Endodermal cell (in vitro differentiated cells): ENCODE measurements at places on chromosomes 6 and 20. TPM values are rescaled to one million over a fixed set of nuclear protein-coding genes. Genes with fewer than 3 reads are reported as not detected.
A peak's percentile ranks its signal among the peaks of the same experiment; 100 is the strongest.

The FAM162B gene
- 0.77 and 0.79 TPM in 2 replicates for total RNA-seq

The HTR1E gene
- 1.3 and 1.6 TPM in 2 replicates for total RNA-seq

The PRKN gene
- 3.5 to 4.8 TPM (median 4.8 TPM) in 3 replicates for total RNA-seq

The CDKN1A gene
- 3.7 and 3.9 TPM in 2 replicates for total RNA-seq

The TINAG gene
- not detected in 3 replicates for total RNA-seq

The HDDC2 gene
- 76.4 and 78.9 TPM in 2 replicates for total RNA-seq

The CBFA2T2 gene
- 26.8 to 33.3 TPM (median 29.3 TPM) in 3 replicates for total RNA-seq

The RGS17 gene
- 1.7 and 2.3 TPM in 2 replicates for total RNA-seq

The BHLHE23 gene
- total RNA-seq = not detected in 2 replicates

The CRIP3 gene
- 13.0 and 13.4 TPM in 2 replicates for total RNA-seq

The RCAN2 gene
- 5.8 to 16.4 TPM (median 15.7 TPM) in 3 replicates for total RNA-seq

The GPLD1 gene
- 4.7 to 7.9 TPM (median 7.5 TPM) in 3 replicates for total RNA-seq

The CST2 gene
- 0.62 and 1.6 TPM in 2 replicates for total RNA-seq

The ELMO2 gene
- 35.9 to 52.8 TPM (median 52.3 TPM) in 3 replicates for total RNA-seq

The TP53TG5 gene
- total RNA-seq = 2.0 to 6.5 TPM (median 2.4 TPM) in 3 replicates

The HMGN3 gene
- total RNA-seq = 108 to 157 TPM (median 144 TPM) in 3 replicates

The TOP1 gene
- 52.4 to 78.8 TPM (median 76.9 TPM) in 3 replicates for total RNA-seq

The CRISP3 gene
- total RNA-seq = not detected in 3 replicates

- DNase-seq = no peak
Observed at GRCh38 chr6:64404396-64404795, 768.8 kb downstream of the PHF3 start.

DNA sequence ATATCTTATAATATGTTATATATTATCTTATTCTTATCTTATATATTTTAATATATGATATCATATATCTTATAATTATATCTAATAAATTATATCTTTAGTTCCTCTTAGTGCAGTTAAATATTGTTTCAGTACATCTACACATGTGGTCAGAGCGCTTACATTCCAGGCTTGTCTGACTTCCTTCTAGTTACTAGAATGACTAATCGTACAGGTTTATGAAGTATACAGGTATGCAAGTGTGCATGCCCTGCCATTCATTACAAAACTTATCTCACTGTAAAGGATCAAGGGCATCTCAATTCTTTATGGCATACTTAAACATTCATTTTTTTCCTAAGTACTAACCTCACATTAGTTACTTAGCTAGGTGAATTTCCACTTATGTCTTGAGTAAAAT lies 1278.0 kb upstream of the MAP3K7 start:
- no peak for DNase-seq

- no peak for DNase-seq
Observed at GRCh38 chr6:151276112-151276740, 36.5 kb downstream of the AKAP12 start.

DNA sequence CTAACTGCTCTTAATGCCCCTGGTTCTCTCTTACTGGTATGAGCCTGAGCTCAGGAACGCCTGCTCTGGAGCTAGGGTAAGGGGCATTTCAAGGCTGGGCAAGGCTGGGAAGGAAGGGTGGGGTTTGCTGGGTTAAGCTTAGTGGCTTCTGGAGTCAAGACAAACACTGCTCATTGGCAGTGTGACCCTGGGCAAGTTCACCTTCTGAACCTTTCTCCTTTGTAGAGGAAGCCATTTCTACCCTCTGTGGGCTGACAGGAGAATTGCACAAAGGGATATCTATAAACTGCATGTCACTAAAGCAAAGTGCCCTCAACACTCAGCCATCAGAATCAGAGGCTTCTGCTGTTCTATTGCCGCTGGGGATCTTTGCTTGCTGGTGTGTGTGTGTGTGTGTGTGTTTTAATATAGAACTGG lies 20.3 kb upstream of the LRRN4 start:
- peak; percentile 73 for DNase-seq

DNA sequence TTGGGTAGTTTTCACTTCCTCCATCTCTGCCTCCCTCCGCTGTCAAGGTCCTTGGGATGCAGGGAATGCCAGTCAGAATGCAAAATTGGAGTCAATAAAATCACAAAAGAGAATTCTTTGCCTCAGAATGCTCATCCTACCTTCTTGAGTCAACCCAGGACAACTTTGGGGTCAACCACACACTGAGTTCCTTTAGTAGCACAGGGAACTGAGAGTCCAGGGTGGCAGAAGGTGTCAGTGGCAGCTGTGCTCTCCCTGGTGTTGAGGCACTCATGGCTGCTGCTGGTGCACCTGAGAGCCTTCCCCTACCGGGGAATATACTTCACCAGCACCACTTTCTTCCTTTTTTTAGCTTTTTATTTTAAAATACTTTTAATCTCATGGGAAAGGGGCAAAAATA lies 829 bp upstream of the NOTCH4 start:
- no peak for DNase-seq

DNA sequence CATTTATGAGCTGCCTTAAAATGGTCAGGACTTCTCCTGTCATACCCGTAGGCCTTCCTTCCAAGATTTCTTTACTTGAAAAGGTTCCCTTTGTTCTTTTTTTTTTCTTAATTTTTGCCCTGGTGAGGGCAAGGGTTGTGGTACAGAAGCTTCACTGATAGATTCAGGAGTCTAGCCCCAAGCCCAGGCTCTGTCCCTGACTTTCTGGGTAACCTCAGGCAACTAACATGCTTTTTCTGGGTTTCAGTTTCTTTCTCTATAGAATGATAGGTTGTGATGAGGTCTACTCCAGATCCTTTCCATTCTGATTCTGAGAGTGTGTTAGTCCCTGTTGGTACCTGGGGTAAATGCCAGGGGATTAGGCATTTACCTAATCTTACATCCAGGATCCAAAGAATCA lies 21.2 kb downstream of the SNPH start:
- DNase-seq = no peak

DNA sequence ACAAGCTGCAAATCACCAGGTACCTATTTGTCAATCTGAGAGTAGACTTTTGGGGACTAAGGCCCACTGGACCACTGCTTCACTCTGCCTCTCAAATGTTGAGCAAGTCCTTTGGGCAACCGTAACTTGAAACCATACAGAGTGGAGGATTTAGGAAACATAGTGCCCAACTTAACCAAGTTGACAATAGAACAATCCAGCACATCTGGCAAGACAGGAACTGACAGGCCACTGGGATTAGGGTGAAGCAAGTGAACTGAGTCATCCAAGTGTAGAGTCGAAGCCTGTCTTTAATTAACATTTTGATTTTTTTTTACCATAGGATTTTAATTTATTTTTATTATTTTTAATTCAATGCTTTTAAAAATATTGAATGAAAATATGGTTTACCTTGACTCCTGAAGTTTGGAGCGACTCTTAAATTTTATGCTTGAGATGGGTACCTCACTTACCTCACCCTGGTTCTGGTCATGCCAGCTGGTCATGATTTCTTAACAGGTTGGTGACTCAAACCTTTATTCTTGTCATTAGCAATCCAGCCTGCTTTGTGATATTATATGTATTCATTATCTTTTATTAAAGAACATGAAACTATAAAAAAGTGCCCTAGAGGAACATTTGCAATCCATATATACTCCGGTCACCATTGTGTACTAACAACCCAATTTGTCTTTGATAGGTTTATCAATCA lies 312.1 kb upstream of the DEFB112 start:
- DNase-seq = no peak

GRCh38 chr6:12077021-12077710 lies 65.1 kb downstream of the HIVEP1 start:
- no peak for DNase-seq

- no peak for DNase-seq
Observed at GRCh38 chr6:71197267-71197666, 91.3 kb upstream of the OGFRL1 start.

DNA sequence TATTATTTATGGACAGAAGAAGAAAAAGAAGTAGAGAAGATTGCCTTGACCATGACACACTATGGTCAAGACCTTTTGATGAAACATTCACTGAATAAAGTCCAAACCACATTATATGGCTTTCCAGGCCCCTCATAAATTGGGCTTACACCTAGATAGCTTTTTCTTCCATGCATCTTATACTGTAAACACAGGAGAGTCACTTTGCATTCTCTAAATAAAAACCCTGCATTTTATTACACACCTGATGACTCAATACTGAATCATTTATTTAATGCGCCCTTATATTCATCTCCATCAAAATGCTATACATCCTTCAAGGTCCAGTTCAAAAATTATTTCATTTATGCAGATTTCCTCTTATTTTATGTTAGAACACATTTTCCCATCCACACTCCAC lies 78.0 kb downstream of the COL21A1 start:
- DNase-seq = no peak

DNA sequence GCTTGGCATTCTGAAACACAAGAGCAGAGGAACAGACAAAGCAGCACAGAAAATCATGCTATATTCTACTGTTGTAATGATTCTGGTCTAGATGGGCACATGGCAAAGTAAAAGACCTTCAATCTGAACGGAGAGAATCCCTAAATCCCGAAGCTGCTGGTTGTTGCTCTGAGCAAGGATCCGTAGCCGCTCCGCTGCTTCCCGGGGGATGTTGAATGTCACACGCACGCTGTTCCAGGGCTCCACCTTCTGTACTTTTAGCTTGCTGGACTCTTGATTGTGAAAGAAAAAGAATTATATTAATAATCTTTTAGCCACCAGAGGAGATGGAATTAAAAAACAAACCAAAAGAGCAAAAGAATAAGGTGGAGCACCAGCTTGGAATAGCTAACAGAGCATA lies 49.3 kb downstream of the NCOA6 start:
- DNase-seq = no peak

DNA sequence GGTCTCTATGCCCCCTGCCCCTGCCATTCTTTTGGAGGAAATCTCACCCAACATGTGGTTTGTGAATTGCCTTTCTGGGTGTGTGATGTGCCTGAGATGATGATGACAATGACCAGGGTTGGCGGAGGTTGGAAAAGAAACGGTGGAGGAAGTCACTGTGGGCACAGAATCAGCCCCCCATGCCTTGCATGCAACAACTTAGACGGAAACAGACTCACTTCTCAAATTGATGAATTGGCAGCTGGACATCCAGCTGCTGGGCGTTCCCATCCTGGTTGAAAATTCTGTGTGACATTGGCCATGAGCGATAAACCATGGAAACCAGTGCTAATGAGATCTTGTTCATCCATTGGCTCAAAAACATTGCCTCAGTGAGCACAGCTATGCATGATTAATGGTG lies 95.8 kb upstream of the LY86 start:
- no peak for DNase-seq

DNA sequence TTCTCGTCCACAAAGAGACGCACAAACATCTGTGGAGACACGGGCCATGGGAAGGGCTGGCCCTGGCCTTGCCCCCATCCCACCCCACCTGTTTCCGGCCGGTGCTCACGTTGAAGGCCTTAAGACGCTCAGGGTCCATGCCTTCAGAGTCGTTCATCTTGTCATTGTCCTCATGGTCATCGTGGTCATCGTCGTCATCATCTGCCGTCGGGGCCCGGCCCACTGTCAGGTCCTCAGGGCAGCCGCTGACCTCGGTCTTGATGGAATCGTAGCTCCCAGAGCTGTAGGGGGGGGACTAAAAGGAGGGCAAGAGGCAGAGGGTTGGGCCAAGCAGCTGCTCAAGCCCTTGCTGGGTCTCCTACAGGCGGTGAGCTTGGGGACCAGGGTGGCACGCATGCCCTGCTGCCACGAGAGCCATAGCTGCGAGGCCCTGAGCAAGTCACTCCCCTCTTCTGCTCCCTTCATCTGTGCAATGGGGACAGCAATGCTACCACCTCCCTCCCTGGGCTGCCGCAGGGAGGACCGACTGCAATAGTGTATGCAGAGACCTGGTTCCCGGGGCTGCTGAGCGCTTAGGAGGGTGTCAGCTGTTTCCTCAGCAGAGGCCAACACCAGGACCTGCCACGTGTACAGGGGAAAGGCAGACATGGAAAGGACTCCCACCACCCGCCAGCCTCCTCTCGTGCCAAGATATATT lies 95.5 kb downstream of the ASXL1 start:
- DNase-seq = no peak

- no peak for DNase-seq
Observed at GRCh38 chr6:211871-212497, 80.3 kb upstream of the DUSP22 start.

- DNase-seq = peak; percentile 57
Observed at GRCh38 chr6:6218759-6219085, 101.7 kb downstream of the F13A1 start.

GRCh38 chr6:2124260-2124709 lies 121.1 kb downstream of the GMDS start:
- no peak for DNase-seq

GRCh38 chr6:44058617-44059358 lies 68.5 kb downstream of the MRPL14 start:
- DNase-seq = no peak

DNA sequence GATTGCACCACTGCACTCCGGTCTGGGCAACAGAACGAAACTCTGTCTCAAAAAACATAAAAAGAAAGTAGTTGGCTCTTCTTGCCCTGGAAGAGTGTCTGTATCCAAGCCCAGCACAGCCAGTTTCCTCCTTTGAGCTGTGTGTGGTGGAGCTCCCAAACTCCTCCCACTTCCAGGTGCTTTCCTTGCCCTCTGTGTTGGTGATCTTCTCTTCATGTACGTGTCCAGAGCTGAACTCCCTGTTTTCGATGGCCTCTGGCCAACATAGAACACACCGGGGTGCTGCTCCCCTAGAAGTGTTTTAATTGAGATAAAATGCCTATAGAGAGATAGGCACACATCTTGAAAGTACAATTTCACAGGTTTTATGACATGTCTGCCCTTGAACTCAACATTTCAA lies 16.7 kb upstream of the SGK2 start:
- DNase-seq = no peak

- DNase-seq = peak; percentile 69
Observed at GRCh38 chr6:41494212-41495110, 51.7 kb upstream of the FOXP4 start.

GRCh38 chr6:35139924-35140638 lies 1.1 kb downstream of the TCP11 start:
- DNase-seq = peak; percentile 80

DNA sequence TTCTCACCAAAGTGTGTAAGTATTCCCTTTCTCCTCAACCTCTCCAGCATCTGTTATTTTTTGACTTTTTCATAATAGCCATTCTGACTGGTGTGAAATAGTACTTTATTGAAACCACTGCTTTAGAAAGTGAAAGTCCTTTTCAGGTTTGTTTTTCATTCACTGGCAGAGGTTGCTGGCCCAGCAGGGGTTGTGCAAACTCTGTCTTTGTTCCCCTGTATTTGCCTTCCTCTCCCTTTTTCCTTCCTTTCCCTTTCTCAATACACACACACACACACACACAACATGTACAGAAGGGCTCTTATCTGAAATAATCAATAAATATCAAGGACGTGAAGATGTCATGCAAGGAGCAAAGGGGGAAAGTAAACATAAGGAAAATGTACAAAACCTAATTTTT lies 99.8 kb downstream of the LY86 start:
- DNase-seq = peak; percentile 56

GRCh38 chr20:2507875-2508630 lies 662 bp downstream of the ZNF343 start:
- DNase-seq = no peak

GRCh38 chr6:126180585-126180984 lies 159.3 kb upstream of the CENPW start:
- no peak for DNase-seq

GRCh38 chr6:104320896-104321295 lies 538.8 kb downstream of the HACE1 start:
- no peak for DNase-seq
